ENCODE measurements at places on chromosomes 2 and 18. TPM values are rescaled to one million over a fixed set of nuclear protein-coding genes. Genes with fewer than 3 reads are reported as not detected.

GRCh38 chr2:204608237-204608939 is 63.1 kb downstream of the PARD3B start:
- H3K27ac ChIP-seq: no peak overlapping the region
- H3K27me3 ChIP-seq: no peaks in the 10 kb centered on the region
- peaks cover 5% of the 10 kb centered on the region for H3K4me1 ChIP-seq
- H3K36me3 ChIP-seq: no peaks in the 10 kb centered on the region

DNA sequence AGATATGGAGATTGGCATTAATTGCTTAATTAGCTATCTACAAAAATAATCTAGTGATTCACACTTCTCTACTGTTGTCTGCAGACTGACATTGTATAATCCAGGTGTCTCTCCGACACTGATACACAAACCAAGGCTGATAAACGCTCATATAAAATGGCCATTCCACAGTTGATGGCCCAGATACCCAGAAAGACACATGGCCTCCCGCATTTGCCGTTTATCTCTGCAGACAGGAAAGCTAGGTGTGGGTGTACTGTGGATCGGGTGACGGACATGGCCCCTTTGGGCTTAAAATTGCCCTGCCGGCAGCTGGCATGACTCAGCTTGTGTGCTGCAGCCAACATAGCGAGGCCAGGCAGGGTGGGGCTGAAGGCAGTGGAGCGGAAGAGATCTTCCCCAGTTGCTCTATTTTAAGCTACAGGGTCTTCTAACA is 18.5 kb downstream of the PMAIP1 start:
- H3K27ac ChIP-seq: no peak overlapping the region
- no peaks in the 10 kb centered on the region for H3K36me3 ChIP-seq
- no peaks in the 10 kb centered on the region for H3K4me1 ChIP-seq
- H3K27me3 ChIP-seq: no peaks in the 10 kb centered on the region
- no peak overlapping the region for H3K4me3 ChIP-seq
- DNase-seq: peak; percentile 74

Gene GALNT14
- polyA plus RNA-seq: 90.3 TPM

Gene TGFA
- 8.3 TPM for polyA plus RNA-seq

Data from kidney (tissue), 22 donors.